ENCODE measurements at places on chromosomes 2 and 18.

- no peak overlapping the region for H3K4me3 ChIP-seq
- H3K4me1 ChIP-seq, result no peaks in the 10 kb centered on the region
- H3K27ac ChIP-seq, result no peak overlapping the region
- DNase-seq, result no peak
Measured at GRCh38 chr2:40625849-40626248, 174.0 kb upstream of the SLC8A1 start.

DNA sequence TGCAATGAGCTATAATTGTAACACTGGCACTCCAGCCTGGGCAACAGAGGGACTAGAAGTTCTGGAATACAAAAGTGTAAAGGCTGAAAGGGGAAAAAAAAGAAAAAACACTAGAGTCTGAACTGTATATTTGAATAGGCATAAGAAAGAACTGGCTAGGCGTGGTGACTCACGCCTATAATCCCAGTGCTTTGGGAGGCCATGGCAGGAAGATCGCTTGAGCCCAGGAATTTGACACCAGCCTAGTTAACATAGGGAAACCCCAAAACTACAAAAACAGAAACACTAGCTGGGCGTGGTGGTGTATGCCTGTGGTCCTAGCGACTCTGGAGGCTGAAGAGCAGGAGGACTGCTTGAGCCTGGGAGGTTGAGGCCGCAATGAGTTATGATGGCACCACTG is 70.6 kb downstream of the SAP130 start:
- H3K4me1 ChIP-seq, result no peaks in the 10 kb centered on the region
- no peak overlapping the region for H3K4me3 ChIP-seq
- no peak overlapping the region for H3K27ac ChIP-seq
- DNase-seq, result no peak

DNA sequence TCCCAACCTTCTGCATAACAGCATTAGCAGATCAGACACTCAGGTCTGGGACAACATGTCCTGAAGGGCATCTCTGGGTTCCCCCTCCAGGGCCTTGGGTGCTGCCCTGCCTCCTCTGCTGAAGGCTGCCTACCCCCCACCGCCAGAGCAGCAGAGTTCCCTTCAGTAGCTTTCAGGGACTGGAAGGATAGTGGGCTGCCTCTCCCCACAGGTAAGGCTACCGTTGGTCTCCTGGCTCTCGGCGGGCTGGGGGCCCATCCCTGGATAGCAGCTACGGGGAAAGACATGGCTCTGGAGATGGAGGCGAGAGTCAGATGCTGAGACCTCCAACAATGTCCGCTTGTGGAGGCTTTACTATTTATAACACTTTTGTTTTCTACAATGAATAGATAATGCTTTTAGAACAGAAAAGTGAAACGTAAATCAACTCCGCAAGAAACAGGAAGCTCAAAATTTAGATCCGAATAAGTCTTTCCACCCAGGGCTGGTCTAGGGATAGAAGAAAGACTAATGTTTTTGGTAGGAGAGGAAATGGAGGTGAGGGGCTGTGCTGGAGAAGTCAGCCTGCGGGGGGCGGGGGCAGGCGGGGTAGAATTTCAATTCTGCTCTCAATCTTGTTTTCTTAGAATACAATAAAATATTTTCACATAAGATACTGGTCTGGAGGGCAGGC is 58.4 kb downstream of the ARL4C start:
- H3K36me3 ChIP-seq, result no peaks in the 10 kb centered on the region
- H3K27ac ChIP-seq, result peak overlapping the region; percentile 62
- peak; percentile 49 for DNase-seq
- H3K4me3 ChIP-seq, result peak overlapping the region; percentile 14

DNA sequence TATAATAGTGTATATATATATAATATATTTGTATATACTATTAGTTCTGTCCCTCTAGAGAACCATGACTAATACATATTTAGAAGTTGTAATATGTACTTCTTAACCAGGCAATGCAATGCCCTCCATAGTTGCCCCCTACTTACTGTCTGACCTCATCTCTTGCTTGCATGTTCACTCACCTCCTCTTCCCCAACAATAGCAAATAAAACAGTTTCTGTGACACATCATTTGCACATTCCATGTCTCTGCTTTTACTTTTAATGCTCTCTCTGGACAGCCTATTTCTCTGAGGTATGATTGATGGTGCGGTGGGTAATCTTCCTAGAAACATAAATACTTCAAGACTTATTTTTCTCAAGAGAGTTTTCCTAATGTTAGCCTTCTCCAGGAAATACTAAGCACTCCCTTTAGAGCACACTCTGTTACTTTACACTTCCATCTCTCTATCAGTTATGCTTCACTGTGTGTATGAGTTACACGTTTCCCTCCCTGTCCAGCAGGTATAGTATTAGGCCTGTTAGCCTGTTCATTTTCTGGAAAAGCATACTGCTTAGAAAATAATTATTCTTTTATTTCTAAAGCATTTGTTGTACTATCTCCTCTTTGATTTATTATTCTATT is 295.6 kb upstream of the LRATD1 start:
- no peaks in the 10 kb centered on the region for H3K4me1 ChIP-seq
- no peaks in the 10 kb centered on the region for H3K27me3 ChIP-seq
- DNase-seq, result no peak
- H3K4me3 ChIP-seq, result no peak overlapping the region
- no peaks in the 10 kb centered on the region for H3K36me3 ChIP-seq

GRCh38 chr2:46815121-46815802 is 100.3 kb downstream of the MCFD2 start:
- no peak for DNase-seq
- no peak overlapping the region for H3K27ac ChIP-seq
- no peaks in the 10 kb centered on the region for H3K4me1 ChIP-seq
- H3K4me3 ChIP-seq, result no peak overlapping the region
- no peaks in the 10 kb centered on the region for H3K36me3 ChIP-seq

GRCh38 chr18:55990186-55990585 is 402.2 kb upstream of the TCF4 start:
- H3K4me1 ChIP-seq, result no peaks in the 10 kb centered on the region
- H3K36me3 ChIP-seq, result no peaks in the 10 kb centered on the region
- H3K27me3 ChIP-seq, result no peaks in the 10 kb centered on the region
- no peak overlapping the region for H3K4me3 ChIP-seq

DNA sequence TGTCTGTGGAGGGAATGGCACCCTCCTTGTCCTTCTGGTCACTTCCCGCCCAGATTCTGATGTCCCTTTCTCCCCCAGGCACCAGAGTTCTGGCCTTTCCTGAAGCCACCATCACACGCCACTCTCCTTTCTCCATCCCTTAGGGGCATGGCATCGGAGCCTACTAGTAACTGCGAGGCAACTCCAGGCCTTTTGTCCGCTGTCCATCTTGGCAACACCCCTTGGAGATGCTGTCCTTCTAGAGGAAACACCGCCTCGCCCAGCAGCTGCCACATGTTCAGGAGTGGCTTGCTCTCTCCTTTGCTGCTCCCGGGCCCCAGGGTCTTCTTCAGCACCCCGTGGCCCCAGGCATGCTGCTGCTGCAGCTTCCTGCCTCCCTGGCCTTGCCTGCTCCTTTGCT is 267.0 kb downstream of the SRBD1 start:
- no peak overlapping the region for H3K27ac ChIP-seq
- no peaks in the 10 kb centered on the region for H3K4me1 ChIP-seq
- no peaks in the 10 kb centered on the region for H3K36me3 ChIP-seq

GRCh38 chr2:109148117-109148746 is 19.2 kb downstream of the SH3RF3 start:
- no peaks in the 10 kb centered on the region for H3K27me3 ChIP-seq
- no peak overlapping the region for H3K4me3 ChIP-seq
- H3K4me1 ChIP-seq, result no peaks in the 10 kb centered on the region

- H3K36me3 ChIP-seq, result no peaks in the 10 kb centered on the region
- no peaks in the 10 kb centered on the region for H3K4me1 ChIP-seq
- no peak for DNase-seq
- no peak overlapping the region for H3K27ac ChIP-seq
- H3K4me3 ChIP-seq, result no peak overlapping the region
Measured at GRCh38 chr2:120522151-120522751, 176.3 kb downstream of the INHBB start.

DNA sequence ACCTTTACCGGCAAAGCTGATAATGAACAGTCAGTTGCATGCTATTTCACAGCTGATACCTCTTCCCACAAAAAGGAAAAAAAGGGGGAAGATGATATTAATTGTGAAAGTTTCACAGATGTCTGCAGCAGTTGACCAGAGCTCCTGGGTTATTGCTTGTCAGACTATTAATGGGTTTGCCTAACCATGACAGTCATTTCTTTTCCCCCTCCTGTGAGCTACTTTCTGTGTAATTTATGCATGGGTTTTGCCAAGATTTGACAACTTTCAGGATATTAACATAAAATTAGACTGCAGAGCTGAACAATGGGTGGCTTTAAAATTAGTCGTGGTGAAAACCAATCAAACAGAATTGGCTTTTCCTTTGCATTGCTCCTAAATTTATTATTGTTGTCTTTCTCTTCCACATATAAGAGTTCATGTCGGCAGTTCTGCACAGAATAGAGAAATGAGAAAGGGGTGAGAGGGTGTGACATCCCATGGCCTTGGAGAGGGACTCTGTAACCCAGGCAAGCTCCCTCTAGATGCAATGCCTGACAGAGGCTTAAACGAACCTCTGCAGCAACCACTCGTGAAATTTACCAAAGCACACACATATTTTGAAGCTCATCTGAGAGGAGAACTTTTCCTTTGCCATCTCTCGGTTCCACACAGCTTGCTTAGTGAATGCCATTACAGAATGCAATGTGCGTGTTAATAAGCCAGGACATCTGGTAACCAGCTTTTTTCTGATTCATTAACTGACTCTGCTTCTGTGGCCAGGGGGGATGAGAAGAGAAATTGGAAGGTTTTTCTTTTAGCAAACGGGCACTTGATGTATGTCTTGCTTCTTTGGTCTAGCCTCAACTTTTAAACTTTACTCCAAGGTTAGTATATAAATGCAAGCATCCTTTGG is 82.2 kb upstream of the ITGA4 start:
- no peak overlapping the region for H3K4me3 ChIP-seq
- H3K27me3 ChIP-seq, result no peaks in the 10 kb centered on the region
- peaks cover 27% of the 10 kb centered on the region for H3K4me1 ChIP-seq

DNA sequence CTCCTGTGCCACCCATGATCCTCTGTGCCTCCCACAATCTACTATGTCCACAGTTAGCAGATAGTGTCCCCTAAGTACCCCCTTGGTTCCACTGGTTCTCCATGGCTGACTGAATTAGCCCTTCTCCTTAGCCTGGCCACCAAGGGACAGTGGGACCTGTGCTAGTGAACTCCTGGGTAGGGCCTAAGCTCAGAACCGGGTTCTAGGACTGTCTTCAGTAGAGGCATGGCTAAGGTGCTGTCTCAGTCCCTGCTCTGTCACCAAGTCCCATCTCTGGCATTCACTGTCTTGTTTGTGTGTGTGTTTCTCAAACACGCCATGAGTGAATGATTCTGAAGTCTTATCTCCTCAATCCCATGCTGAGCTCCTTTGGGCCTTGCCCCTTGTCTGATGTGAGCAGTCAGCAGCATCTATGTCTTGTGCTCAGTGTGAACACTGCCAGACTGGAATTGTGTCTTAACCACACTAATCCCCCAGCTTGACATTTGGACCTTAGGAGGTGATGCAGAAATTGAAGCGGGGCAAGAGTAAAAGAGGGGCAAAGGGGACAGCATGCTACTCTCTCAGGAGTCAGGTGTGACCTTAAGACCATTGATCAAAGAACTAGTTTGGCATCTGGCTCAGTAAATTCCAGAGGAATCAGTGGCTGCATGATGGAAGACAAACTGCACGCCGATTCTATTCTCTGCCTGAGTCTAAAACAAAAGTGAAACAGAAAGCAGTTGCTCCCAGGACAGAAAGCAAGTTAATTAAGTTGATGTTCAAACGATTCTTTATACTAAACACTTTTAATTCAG is 190.5 kb downstream of the ALPK2 start:
- H3K36me3 ChIP-seq, result no peaks in the 10 kb centered on the region
- no peaks in the 10 kb centered on the region for H3K27me3 ChIP-seq
- peaks cover 11% of the 10 kb centered on the region for H3K4me1 ChIP-seq
- H3K4me3 ChIP-seq, result no peak overlapping the region

DNA sequence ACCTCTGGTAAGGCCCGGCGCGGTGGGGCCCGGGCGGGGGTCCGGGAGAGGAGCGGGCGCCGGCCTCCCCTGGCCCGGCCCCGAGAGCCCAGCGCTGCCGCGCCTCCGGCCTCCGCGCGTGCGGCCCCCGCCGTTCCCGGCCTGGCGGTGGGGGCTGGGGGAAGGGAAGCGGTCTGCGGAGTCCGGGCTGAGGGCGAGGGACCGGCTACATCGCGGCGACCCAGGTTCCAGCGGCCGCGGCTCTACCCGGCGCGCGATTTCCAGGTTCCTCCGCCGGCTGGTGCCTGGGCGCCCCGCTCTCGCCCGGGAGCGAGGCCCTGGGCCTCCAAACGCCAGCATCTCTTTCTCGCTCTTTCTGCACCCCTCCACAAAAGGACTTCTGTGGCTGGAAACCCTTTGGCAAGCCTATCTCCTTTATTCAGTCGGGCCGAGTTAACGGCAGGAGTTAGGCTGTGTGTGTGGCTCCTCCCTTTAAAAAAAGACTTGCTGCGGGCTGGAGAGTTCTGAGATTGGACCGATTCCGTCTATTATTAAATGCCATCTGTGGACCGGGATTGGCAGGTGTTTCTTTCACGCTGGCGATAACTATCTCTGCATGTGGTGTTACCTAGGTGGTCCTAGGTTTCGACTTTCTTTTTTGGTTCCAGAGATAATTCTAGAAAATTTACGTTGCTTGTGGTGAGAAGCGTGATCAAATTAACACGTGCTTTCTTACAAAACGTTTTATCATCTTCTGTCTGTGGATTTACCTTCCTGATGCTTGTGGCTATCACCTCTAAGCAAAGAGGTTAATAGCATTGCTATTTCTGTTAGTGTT is 592 bp downstream of the ME2 start:
- H3K4me3 ChIP-seq, result peak overlapping the region; percentile 85
- H3K4me1 ChIP-seq, result peaks cover 22% of the 10 kb centered on the region
- H3K27me3 ChIP-seq, result no peaks in the 10 kb centered on the region
- H3K27ac ChIP-seq, result peak overlapping the region; percentile 41

DNA sequence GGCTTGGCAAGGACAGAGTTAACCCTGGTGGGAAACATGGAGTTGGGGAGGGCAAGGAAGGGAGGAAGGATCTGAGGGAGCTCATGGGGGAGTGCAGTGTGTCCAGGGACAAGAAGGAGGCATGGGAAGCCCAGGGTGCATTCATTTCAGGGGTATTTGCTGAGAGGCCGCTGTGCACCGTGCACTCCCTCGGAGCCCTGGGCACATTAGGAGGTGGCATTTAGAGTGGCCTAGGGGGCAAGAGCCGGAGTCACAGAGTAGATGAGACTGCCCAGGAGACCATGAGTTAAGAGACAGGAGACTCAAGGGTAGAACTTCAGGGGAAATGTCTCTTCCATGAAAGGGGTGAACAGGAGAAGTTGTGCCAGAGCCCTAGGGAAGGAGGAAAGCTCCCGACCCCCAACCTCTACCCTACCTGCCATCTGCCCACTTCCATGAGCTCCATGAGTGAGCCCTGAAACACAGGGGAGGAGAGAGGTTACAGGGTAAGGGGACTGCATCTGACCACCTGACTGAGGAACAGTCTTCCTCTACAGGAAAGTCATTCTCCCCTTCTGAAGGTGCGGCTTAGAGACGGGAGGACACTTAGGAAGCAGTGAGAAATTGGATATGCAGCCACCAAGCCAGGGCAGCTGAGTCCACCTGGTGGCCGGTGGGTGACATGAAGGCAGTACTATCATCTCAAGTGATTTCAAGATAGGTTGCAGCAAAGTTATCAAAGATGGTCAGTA is 58.5 kb upstream of the COPS8 start:
- H3K4me1 ChIP-seq, result no peaks in the 10 kb centered on the region
- no peaks in the 10 kb centered on the region for H3K27me3 ChIP-seq
- DNase-seq, result peak; percentile 35
- no peaks in the 10 kb centered on the region for H3K36me3 ChIP-seq
- no peak overlapping the region for H3K27ac ChIP-seq
